ENCODE measurements at places on chromosomes 2 and 18. TPM values are rescaled to one million over a fixed set of nuclear protein-coding genes. Genes with fewer than 3 reads are reported as not detected.

- no peak overlapping the region for H3K4me3 ChIP-seq
- H3K27ac ChIP-seq: no peak overlapping the region
- no peaks in the 10 kb centered on the region for H3K27me3 ChIP-seq
- no peak for DNase-seq
- no peaks in the 10 kb centered on the region for H3K36me3 ChIP-seq
These were observed 180.9 kb downstream of the KCNE4 start for GRCh38 chr2:223232896-223233295.

The SLC5A7 gene
- 0.81 TPM for total RNA-seq

The DNAJC5G gene
- total RNA-seq: not detected

GRCh38 chr2:113227698-113228097 lies 51.0 kb downstream of the PAX8 start:
- peaks cover 6% of the 10 kb centered on the region for H3K4me1 ChIP-seq
- no peaks in the 10 kb centered on the region for H3K36me3 ChIP-seq
- DNase-seq: no peak

DNA sequence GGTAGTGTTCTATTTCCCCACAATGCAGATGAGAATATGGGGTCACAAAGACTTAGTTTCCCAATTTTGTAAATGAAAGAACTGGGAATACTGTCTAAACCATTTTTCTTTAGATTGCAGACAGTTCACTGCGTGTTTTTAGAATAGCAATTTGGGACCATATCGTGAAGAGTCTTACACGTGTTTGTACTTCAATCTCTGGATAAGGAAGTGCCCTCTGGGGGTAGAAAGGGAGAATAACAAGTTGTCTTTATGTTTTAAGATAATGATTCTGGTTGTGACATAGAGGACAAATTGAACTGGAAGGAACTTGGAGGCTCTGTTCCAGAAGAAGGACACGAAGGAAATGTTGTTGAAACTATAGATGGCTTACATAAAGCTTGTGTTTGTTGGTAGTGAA lies 457.7 kb downstream of the CBLN2 start:
- no peak overlapping the region for H3K4me3 ChIP-seq
- H3K27me3 ChIP-seq: no peaks in the 10 kb centered on the region
- DNase-seq: no peak

- DNase-seq: no peak
- H3K27me3 ChIP-seq: no peaks in the 10 kb centered on the region
- H3K4me1 ChIP-seq: no peaks in the 10 kb centered on the region
- no peak overlapping the region for H3K4me3 ChIP-seq
These were observed 145.1 kb downstream of the AGPS start for GRCh38 chr2:177537636-177538035.

DNA sequence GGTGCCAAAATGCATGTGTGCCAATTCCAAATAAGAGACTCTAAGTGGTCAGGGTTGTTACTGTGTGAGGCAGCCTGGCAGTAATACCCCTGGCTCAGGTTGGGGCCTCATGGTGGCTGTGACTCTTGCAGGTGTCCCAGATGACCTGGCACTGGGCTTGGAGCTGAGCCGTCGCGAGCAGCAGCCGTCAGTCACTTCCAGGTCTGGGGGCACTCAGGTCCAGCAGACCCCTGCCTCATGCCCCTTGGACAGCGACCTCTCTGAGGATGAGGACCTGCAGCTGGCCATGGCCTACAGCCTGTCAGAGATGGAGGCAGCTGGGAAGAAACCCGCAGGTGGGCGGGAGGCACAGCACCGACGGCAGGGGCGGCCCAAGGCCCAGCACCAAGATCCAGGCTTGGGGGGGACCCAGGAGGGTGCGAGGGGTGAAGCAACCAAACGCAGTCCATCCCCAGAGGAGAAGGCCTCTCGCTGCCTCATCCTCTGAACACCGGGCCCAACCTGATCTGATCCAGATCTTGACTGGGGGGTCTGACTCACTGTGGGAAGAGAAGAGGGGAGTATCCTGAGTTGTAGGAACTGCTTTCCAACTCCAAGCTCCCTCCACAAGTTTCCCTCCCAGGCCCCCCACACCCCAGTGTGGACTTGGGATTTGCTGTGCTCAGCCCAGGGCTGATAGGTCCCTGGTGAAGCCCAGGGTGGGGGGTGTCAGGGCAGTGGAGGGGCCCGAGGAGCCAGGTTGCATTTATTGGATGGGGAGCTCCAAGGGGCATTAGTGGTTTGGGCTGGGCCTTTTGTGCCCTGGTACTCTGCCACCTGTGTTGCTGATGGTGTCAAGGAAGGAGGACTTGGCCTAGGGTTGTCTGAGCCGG lies 5.6 kb downstream of the DNAJB2 start:
- H3K4me1 ChIP-seq: peaks cover 15% of the 10 kb centered on the region
- H3K27me3 ChIP-seq: no peaks in the 10 kb centered on the region
- H3K4me3 ChIP-seq: no peak overlapping the region

DNA sequence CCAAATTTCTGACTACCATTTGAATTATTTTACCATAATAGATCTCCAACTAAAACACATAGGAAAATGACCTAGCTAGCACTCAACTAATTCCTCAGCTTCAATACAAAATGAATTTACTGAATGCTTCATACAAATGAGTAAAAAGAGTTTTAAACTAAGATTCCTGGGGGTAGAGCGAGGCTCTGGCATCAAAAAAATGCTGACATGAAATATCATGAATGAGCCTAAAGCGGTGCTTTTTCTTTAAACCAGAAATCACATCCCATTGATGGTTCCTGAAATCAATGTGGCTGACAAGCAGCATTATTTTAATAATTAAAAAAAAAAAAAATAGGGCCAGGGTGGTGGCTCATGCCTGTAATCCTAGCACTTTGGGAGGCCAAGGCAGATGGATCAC lies 32.1 kb downstream of the WDR33 start:
- H3K27ac ChIP-seq: no peak overlapping the region
- DNase-seq: no peak
- H3K27me3 ChIP-seq: no peaks in the 10 kb centered on the region
- H3K4me3 ChIP-seq: no peak overlapping the region
- H3K36me3 ChIP-seq: no peaks in the 10 kb centered on the region

DNA sequence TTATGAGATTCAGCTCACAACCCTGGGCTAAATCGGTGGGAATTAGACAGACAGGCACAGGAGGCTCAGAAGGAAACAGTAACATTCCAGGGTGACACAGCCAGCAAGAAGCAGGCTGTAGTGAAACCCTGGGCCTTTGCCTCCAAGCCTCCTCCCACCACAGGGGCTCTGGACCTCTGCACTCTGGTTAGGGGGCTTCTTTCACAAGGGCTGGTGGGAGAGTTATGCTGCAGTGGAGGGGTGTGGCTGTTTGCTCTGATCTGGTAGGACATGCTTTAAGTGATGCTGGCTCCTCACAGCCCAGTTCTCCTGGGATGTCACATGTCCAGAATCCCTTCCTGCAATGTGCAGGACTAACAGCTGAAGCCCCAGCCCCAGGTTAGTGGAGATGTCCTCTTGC lies 109.9 kb downstream of the TGFA start:
- H3K27ac ChIP-seq: no peak overlapping the region
- H3K36me3 ChIP-seq: no peaks in the 10 kb centered on the region
- H3K27me3 ChIP-seq: no peaks in the 10 kb centered on the region
- no peak for DNase-seq
- H3K4me1 ChIP-seq: no peaks in the 10 kb centered on the region

DNA sequence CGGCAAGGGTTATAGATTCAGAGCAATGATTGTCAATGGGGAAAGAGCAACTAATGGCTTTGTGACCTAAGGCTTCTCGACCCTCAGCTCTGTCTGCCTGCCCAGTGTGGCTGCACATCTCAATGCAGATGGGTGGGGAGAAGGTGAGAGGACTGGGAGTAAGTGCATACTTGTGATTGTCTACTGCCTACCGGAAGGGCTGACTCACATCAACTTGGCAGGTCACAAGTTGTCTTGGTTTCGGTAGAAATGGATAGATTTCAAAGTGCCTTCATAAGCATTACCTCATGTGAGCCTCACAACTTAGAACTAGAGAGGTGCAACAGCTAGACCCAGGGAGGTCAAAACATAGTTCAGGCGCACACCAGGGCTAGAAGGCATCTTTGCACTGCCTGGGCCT lies 29.4 kb downstream of the STAT1 start:
- peaks cover 15% of the 10 kb centered on the region for H3K4me1 ChIP-seq
- H3K4me3 ChIP-seq: no peak overlapping the region
- peaks cover 98% of the 10 kb centered on the region for H3K36me3 ChIP-seq
- H3K27ac ChIP-seq: no peak overlapping the region

The MAP4K4 gene
- 88.7 TPM for total RNA-seq

DNA sequence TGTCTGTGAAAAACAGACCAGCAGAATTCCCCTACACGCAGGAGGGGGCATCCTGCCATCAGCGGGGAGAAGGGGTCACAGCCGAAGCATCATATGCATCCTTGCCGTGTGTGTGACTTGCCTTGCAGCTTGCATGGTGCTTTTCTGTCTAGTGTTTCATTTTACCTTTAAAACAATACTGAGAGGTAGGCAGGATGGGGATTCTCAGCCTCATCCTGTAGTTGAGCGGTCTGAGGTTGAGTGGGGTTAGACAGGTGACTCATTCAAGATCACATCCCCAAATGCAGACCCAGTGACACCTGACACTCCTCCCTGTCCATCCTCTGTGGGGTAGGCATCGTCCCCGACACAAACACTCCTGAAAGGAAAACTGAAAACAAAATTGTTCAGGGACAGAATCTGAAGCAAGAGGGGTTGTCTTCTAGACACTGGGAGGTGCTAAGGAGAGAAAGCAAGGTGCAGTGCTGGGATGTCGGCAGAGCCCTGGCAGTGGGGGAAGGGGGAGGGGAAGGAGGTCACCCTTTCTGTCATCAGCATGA lies 7.9 kb downstream of the ARL4C start:
- H3K4me3 ChIP-seq: no peak overlapping the region
- H3K36me3 ChIP-seq: no peaks in the 10 kb centered on the region
- no peak for DNase-seq
- H3K4me1 ChIP-seq: peaks cover 8% of the 10 kb centered on the region
- H3K27me3 ChIP-seq: no peaks in the 10 kb centered on the region

The DCC gene
- total RNA-seq: 7.1 TPM

The LAMA3 gene
- 139 TPM for total RNA-seq

Data from upper lobe of right lung (tissue), 1 donor.